ENCODE measurements at places on chromosomes 13 and 19. TPM values are rescaled to one million over a fixed set of nuclear protein-coding genes. Genes with fewer than 3 reads are reported as not detected.

The POSTN gene
- not detected for total RNA-seq

The NLRP4 gene
- total RNA-seq, result not detected

The ZNF561 gene
- 9.3 TPM for total RNA-seq

The KIR2DL1 gene
- not detected for total RNA-seq

The ELOF1 gene
- 101 TPM for total RNA-seq

The CEACAM3 gene
- total RNA-seq, result not detected

The LAIR2 gene
- not detected for total RNA-seq

The ERFL gene
- 0.23 TPM for total RNA-seq

The MCF2L gene
- 0.31 TPM for total RNA-seq

The ZNF527 gene
- total RNA-seq, result 3.4 TPM

The ERICH4 gene
- total RNA-seq, result not detected

The PSG7 gene
- 0.07 TPM for total RNA-seq

The APOC4 gene
- total RNA-seq, result not detected

The SLC8A2 gene
- total RNA-seq, result 0.44 TPM

The ZNF844 gene
- not detected for total RNA-seq

The FUT1 gene
- total RNA-seq, result 0.06 TPM

The TSPAN16 gene
- not detected for total RNA-seq

The ZNF729 gene
- not detected for total RNA-seq

The ZNF57 gene
- total RNA-seq, result 2.3 TPM

The OR7A5 gene
- not detected for total RNA-seq

The PALM3 gene
- 1.7 TPM for total RNA-seq

The ZNF728 gene
- not detected for total RNA-seq

The ZNF208 gene
- not detected for total RNA-seq

The ANO8 gene
- 4.3 TPM for total RNA-seq

The SHANK1 gene
- 0.16 TPM for total RNA-seq

The PSG4 gene
- total RNA-seq, result 1.2 TPM

The SPACA7 gene
- total RNA-seq, result not detected

The LYPD3 gene
- 0.78 TPM for total RNA-seq

The PRODH2 gene
- 0.18 TPM for total RNA-seq

The GCDH gene
- total RNA-seq, result 9.5 TPM

The ZNF569 gene
- total RNA-seq, result 3.1 TPM

The BCL2L12 gene
- total RNA-seq, result 74.0 TPM

The YIPF2 gene
- total RNA-seq, result 17.6 TPM

The ZNF559 gene
- 5.6 TPM for total RNA-seq

The CYP4F3 gene
- total RNA-seq, result 3.1 TPM

The BCKDHA gene
- total RNA-seq, result 41.1 TPM

The DIRAS1 gene
- total RNA-seq, result 4.3 TPM

The GPC5 gene
- not detected for total RNA-seq

The SIGLEC11 gene
- total RNA-seq, result not detected

The ZNF90 gene
- total RNA-seq, result not detected

The GPR4 gene
- not detected for total RNA-seq

The SYNGR4 gene
- 1.9 TPM for total RNA-seq

The DDX49 gene
- 43.2 TPM for total RNA-seq

The FOXO1 gene
- total RNA-seq, result 4.3 TPM

The PTBP1 gene
- total RNA-seq, result 225 TPM
